ENCODE measurements at places on chromosomes 5 and 9.

GRCh38 chr5:133849116-133849515, 119.3 kb downstream of the C5orf15 start:
- no peak for DNase-seq

GRCh38 chr5:88657136-88657535, 225.8 kb downstream of the MEF2C start:
- no peak for DNase-seq

DNA sequence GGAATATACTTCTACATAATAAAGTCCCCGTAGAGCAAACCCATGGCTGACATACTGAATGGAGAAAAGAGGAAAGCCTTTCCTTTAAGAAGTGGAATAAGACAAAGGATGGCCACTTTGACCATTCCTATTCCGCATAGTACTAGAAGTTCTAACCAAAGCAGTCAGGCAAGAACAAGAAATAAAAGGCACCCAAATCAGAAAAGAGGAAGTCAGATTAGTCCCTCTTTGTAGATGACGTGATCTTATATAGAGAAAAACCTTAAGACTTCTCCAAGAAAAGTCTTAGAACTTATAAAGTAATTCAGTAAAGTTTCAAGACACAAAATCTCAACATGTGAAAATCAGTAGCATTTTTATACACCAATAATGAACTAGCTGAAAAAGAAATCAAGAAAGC, 133.9 kb downstream of the GIN1 start:
- no peak for DNase-seq

DNA sequence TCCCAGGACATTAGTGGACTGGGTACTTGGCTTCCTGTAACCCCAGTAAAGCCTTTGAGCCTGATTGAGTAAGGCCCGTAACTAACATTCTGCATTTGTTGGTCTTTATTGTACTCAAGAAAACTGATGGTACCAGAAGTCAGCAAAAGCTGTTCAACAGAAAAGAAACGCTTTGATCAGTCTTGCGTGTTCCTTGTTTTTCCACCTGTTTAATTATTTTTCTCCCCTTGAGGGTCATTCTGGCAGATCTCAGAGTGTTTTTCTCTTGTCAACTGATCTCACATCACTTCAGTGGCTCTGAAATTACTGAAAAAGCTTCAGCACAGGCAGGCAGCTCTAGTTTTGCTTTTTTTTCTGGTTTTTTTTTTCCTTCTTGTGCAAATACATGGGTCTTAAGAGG, 6.1 kb upstream of the TMEM268 start:
- DNase-seq: no peak

Measured in urinary bladder (tissue), 4 donors.